ENCODE measurements at places on chromosomes 7 and 10. TPM values are rescaled to one million over a fixed set of nuclear protein-coding genes. Genes with fewer than 3 reads are reported as not detected.

GRCh38 chr7:36090976-36091873, 61.8 kb upstream of the EEPD1 start:
- H3K27ac ChIP-seq, result no peak overlapping the region
- no peaks in the 10 kb centered on the region for H3K27me3 ChIP-seq
- H3K4me3 ChIP-seq, result no peak overlapping the region
- no peaks in the 10 kb centered on the region for H3K36me3 ChIP-seq
- no peak for DNase-seq

DNA sequence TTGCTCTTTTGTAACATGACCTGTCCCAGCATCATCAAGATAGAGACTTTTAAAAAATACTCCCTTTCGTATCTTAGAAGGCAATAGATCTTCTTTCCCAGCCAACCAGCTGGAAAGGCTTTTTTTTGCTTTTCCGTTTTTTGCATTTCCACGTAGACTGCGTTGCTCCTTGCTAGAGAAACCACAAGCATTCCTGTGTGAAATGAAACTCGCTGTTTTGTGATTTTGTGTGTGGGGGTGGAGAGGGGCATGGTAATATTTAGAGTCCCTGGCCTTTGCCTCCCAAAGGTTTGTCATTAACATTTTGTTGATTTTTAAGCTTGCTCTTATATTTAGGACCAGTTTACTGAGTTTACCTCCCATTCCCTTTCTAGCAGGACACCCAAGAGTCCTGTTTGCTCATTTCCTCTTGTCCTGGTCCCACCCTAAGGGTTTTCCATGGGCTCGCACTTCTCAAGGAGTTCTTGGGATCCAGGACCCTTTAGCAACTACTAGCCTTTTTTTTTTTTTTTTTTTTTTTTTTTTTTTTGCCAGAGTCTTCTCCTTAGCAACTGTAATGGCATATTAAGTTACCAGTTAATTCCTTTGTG, 243.6 kb downstream of the BICC1 start:
- no peaks in the 10 kb centered on the region for H3K27me3 ChIP-seq
- H3K4me1 ChIP-seq, result no peaks in the 10 kb centered on the region
- H3K4me3 ChIP-seq, result no peak overlapping the region
- DNase-seq, result no peak
- H3K36me3 ChIP-seq, result no peaks in the 10 kb centered on the region

GRCh38 chr7:26398427-26398755, 106.7 kb downstream of the SNX10 start:
- peaks cover 28% of the 10 kb centered on the region for H3K4me1 ChIP-seq
- H3K4me3 ChIP-seq, result peak overlapping the region; percentile 70
- no peaks in the 10 kb centered on the region for H3K36me3 ChIP-seq
- no peaks in the 10 kb centered on the region for H3K27me3 ChIP-seq
- peak overlapping the region; percentile 81 for H3K27ac ChIP-seq

- DNase-seq, result no peak
- H3K4me3 ChIP-seq, result no peak overlapping the region
- H3K36me3 ChIP-seq, result no peaks in the 10 kb centered on the region
- H3K27ac ChIP-seq, result no peak overlapping the region
- H3K27me3 ChIP-seq, result no peaks in the 10 kb centered on the region
- H3K4me1 ChIP-seq, result no peaks in the 10 kb centered on the region
These were observed 214.8 kb downstream of the DGKB start for GRCh38 chr7:14687777-14688176.

DNA sequence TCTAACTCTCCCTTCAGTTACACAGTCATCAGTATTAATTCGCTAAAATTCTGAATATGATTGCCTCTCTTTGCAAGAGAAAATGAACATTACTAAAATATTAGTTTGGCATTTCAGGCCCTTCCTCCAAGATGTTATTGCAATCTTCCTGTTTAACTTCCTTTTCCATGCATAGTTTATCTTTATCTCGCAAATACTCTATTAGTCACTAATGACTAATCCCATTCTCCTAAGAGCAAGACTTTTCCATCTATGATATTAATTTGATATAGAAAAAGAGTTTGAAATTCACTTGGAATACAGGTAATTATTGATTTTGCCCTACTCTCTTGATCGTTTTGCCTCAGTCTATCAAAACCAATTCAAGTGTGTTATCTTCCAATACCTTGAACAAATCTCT, 41.8 kb upstream of the SEMA3A start:
- H3K27me3 ChIP-seq, result no peaks in the 10 kb centered on the region
- no peak overlapping the region for H3K4me3 ChIP-seq

- H3K27ac ChIP-seq, result no peak overlapping the region
- no peaks in the 10 kb centered on the region for H3K36me3 ChIP-seq
- no peak for DNase-seq
These were observed 48.7 kb downstream of the SP8 start for GRCh38 chr7:20737840-20738448.

DNA sequence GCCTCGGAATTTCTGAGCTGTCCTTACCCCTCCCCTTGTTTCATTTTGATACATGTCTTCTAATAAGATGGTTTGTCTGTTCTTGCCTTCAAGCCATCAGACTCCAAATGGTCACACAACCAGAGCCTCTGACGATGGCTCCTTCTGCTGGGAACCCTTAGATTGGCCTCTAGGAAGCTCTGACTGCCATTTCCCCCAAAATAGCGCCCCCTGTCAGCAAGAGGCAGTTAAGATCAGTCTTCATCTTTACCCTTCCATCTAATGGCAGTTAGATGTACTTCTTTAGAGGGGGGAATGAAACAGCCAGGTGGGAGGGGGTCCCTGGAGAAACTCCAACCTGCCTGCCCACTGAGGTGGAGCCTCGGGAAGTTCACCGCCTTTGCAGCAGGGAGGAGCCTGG, 85.8 kb upstream of the GPR22 start:
- no peak overlapping the region for H3K27ac ChIP-seq
- H3K27me3 ChIP-seq, result no peaks in the 10 kb centered on the region
- no peak overlapping the region for H3K4me3 ChIP-seq

DNA sequence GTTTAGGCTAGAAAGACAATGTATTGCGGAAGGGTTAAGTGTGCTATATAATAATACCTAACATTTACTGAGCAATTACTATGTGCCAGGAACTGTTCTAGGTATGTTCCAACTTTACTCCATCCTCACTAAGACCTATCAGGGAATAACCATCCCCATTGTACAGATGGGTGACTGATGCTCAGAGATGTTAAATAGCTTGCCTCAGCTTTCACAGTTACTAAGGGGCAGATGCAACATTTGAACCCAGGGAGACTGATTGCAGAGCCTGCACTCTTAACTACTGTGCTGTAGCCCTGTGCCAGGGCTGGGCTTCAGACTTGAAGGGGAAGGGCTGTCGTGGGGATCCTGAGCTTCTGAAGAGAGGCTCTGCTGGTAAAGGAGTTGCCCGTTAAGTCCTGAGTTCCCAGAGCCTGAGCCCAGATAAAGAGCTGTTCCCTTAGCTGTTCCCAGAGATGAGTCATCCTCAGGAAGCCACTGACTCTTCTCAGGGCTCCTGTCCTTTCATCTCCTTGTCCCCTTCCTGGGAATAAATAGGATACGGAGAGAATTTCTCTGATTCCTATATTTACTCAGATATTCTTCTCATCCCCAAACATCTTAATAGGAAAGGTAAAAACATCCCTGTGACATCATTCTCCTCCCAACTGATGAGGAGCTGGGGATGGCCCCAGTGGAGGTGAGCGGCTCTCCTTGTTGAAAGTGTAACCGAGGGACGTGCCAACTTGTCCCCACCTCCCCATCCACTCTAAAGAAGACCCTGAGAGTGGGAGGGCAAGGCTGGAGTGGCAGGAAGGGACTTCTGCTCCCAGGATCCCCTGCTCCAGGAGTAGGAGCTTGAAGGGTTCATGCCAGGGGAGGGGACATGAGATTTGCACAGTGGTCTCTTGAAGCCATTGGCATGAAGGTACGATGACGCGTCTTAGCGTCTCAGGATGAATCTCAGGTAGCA, 28.0 kb upstream of the HABP2 start:
- no peaks in the 10 kb centered on the region for H3K4me1 ChIP-seq
- H3K4me3 ChIP-seq, result no peak overlapping the region
- no peaks in the 10 kb centered on the region for H3K27me3 ChIP-seq
- no peak for DNase-seq

DNA sequence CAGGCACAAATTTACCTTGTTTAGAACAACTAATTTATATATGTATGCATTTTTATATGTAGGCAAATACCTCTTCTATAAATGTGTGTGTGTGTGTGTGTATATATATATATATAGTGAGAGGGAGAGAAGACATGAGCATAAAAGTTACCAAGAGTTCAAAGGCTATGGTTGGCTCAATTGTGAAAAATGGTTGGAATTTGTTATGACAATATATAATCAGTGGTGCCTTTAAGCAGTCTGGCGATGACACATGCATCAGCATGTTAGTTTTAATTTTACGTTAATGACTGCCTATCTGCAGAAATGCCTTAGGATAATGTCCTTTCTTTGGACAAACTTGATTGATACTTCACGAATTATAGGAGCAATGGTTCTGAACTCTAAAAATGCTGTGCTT, 980.8 kb upstream of the LRRTM3 start:
- H3K4me3 ChIP-seq, result no peak overlapping the region
- DNase-seq, result no peak
- H3K4me1 ChIP-seq, result no peaks in the 10 kb centered on the region
- H3K27ac ChIP-seq, result no peak overlapping the region
- no peaks in the 10 kb centered on the region for H3K27me3 ChIP-seq

KLF14 gene
- 0.25 TPM for polyA plus RNA-seq

NKX1-2 gene
- polyA plus RNA-seq, result not detected

MUC12 gene
- polyA plus RNA-seq, result 0.81 TPM

ADAP1 gene
- polyA plus RNA-seq, result 9.1 TPM

PAX2 gene
- 0.07 TPM for polyA plus RNA-seq

ATP5F1C gene
- 82.7 TPM for polyA plus RNA-seq
